ENCODE measurements at places on chromosomes 1 and 21.
A peak's percentile ranks its signal among the peaks of the same experiment; 100 is the strongest.

DNA sequence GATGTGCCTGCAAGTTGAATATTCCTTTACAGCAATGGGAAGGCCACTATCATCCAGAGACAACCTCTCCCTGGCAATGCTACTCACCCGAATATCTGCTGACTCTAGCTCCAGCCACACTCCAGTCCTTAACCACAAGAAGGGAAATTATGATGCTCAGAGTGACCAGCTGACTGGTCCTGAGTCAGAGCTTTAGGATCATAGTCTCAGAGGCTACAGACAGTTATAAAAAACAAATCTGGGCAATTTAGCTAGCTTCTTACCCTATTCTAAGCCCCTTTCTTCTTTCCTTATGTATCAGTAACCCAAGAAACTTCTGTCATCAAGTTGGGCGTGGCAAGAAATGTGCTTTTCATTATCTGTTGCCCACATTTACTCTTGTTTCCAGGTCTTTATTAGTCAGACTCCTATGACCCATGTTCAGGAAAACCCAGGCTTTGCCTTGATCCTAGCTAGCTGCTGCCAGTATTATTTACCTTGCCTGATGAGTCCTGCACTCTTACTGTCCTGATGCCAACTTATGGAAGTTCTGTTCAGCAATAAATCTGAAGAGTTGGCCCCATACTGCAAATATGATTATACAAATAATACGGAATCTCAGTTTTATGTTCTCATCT, 207.0 kb downstream of the TTLL7 start:
- peak; percentile 13 for DNase-seq

- no peak for DNase-seq
Observed at GRCh38 chr1:156692441-156692924, 12.9 kb downstream of the CRABP2 start.

DNA sequence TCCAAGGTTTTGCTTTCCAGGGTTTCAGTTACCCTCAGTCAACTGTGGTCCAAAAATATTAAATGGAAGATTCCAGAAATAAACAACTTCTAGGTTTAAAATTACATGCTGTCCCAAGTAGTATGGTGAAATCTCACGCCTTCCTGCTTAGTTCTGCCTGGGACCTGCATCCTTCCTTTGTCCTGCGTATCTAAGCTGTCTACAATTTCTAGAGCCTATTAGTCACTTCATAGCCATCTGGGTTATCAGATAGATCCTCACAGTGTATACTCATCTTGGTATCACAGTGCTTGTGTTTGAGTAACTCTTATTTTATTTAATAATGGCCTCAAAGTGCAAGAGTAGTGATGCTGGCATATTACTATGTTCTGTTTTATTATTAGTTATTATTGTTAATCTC, 157.7 kb downstream of the ROR1 start:
- no peak for DNase-seq

DNA sequence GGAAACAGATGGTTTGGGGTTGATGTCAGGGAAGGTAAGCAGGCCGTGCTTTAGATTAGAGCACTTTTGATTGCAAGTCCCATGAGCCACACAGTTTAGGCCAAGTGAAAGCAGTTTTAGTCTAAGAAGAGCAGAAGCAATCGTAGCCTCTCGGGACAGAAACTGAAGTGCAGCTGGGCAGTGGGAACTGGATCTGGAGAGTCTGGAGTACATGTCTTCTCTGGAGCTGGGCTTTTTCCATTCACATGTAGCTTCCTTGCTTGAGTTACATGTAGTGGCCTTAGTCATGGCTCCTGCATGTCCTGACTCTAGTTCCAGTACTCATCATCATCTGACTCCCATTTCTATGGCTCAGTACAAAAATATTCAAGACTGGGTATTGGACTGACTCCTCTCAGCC, 16.7 kb downstream of the CAMTA1 start:
- DNase-seq: no peak

GRCh38 chr1:214469290-214469689, 82.1 kb downstream of the PTPN14 start:
- DNase-seq: no peak

- no peak for DNase-seq
Observed at GRCh38 chr1:44802306-44803061, 2.3 kb downstream of the PLK3 start.

GRCh38 chr1:66182026-66182425, 351.9 kb upstream of the SGIP1 start:
- no peak for DNase-seq

GRCh38 chr1:150749720-150750311, 15.8 kb downstream of the CTSS start:
- no peak for DNase-seq

DNA sequence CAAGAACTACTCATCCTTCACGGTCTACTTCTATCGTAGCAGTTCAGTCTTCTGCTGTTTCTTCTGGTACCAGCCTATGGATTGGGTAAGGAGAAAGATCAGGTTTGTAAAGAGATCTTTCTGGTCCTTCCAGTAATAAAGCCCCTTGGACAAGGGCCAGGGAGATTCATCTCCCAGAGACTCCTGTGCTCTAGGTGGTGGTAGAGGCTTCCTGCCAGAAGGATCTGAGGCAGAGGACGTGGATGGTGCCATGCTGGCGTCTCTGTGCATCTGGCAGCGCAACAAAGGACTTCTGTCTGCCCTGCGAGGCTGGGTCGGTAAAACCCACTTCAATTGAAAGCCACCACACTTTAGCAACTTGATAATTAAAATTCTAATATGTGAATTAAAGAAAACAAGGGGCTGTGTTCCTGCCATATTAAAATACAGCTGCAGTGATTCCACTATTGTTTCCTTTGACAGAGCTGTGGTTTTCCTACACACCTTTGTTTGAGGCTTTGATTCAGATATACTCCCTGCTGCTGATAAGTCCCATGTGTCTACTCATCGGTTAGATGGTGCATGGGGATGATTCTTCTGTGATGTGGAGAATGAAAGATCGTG, 73.6 kb downstream of the ROR1 start:
- no peak for DNase-seq

DNA sequence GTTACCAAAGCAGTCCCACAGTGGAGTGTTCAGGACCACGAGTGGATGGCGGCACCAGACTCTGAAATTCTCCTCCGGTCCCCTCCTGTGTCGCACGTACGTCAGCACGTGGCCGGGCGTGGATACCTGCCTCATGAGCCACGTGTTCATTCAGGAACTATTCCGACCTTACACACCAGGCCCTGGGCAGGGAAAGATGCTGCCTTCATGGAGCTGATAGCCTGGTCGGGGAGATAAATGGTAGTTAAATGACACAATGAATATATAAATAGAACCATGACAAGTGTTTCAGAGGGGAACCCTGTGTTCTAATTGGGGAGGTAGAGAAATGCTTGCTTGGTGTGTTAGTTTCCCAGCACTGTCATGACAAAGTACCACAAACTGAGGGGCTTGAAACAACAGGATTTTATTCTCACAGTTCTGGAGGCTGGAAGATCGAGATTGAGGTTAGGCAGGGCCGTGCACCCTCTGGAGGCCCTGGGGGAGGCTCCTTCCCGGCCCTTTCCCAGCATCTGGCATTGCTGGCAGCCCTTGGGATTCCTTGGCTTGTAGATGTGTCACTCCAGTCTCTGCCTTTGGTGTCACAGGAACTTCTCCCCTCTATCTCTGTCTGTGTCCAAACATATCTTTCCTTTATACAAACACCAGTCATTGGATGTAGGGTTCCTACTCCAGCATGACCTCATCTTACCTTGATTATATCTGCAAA, 28.9 kb upstream of the GPR137B start:
- DNase-seq: no peak

DNA sequence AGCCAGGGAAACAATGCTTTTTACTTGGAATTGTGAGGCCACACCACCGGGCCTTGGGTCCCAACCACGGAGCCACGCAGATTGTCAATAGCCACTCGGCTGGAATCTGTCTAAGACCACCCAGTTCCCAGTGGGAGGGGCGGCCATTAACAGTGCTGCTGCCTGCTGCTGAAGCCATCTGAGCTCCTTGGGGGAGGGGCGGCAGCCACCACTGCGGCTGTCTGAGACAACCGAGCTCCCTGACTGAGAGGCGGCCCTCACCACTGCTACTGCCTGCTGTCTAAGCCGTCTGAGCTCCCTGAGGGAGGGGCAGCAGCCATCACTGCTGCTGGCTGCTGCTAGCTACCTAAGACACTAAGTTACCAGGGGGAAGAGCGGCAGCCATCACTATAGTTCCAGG, 64.3 kb downstream of the DMRTA2 start:
- DNase-seq: no peak

DNA sequence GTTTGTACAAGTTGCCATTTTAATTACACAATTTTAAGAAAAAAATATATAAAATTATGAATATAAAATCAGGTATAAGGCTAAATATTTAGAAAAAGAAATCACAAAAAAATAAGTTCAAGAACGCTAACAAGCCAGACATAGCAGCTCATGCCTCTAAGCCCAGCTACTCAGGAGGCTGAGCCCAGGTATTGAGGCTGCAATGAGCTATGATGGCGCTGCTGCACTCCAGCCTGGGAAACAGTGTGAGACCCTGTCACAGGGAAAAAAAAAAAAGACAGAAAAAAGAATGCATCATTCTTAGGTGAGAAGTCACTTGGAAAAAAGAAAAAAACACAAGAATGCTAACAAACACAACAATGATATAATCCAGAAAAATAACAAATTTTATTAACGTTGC, 112.3 kb upstream of the PRDX6 start:
- DNase-seq: no peak

GRCh38 chr1:113990961-113991360, 11.7 kb downstream of the OLFML3 start:
- DNase-seq: no peak

GRCh38 chr1:80918380-80918779, 882.4 kb upstream of the ADGRL2 start:
- no peak for DNase-seq

DNA sequence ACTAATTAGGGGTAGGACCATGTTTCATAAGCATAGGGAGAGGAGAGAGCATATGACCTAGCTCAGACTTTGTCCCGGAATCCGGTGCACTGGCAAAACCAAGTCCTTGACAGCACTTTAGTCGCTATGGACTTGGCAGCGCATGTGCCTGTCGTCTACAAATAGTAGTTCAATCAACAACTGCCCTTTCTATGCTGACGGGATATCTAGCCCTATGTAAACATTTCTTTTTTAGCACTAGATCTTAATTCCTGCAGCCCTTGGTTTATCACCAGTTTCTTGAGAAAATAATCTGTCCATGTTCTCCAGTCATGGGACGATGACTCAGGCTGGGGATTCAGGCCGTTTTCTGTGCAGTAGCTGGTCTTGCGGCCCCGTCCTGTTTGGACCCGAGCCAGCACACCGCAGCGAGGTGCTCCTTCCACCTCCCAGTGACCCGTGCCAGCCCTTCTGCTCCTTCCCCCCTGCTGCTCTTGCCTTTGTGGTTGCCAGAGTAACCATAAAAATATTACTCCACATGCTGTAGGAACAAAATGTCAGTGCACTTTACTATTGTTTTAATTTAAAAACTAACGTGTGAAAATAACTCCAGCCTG, 8.6 kb upstream of the MT1HL1 start:
- peak; percentile 62 for DNase-seq

DNA sequence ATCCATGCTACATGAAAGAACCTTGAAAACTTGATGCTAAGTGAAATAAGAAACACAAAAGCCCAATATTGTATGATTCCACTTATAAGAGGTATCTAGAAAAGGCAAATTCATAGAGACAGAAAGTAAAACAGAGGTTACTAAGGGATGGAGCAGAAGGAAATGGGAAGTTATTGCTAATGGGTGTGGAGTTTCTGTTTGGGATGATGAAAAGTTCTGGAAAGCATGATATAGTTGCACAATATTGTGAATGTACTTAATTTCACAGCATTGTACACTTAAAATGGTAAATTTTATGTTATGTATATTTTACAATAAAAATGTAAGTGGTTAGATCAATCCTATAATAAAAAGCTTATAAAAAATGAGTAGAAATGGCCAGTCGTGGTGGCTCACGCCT, 1.6 kb upstream of the NECAP2 start:
- DNase-seq: no peak

DNA sequence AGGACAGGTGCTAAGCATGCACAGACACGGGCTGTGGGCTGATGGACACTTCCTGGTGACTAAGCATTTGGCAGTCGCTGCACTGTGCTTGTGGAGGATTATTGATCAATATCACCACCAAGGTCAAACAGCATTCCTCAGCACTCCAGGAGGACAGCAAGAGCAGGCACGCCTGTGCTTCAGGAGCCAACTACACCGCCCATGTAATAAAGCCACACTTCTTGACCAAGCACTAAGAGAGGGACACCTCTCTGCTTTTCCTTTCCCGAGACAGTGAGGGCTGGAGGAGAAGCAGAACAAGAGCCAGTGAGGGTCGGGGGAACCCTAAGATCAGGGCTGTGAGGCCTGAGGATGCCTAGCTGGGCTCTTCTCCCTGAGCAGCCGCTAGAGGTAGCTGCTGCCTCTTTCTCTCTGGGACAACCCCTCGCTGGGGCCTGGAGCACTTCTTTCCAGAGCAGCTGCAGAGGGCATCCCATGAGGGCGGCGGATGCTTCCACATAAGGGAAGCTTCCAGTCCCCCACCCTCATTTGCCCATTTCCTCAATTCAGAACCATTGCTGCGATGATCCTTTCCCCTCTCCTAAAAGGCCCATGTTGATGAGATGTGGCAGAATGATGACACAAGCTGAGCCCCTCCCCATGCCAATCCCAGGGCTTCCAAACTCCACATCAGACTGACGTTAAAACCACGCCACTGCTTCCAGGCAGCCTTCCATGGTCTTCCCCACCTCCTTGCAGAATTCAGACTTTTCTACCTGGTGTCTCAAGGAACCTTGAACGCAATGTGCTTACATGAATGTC, 19.1 kb downstream of the RAB7B start:
- peak; percentile 60 for DNase-seq

- DNase-seq: no peak
Observed at GRCh38 chr1:6384962-6385361, 8.6 kb downstream of the ACOT7 start.

DNA sequence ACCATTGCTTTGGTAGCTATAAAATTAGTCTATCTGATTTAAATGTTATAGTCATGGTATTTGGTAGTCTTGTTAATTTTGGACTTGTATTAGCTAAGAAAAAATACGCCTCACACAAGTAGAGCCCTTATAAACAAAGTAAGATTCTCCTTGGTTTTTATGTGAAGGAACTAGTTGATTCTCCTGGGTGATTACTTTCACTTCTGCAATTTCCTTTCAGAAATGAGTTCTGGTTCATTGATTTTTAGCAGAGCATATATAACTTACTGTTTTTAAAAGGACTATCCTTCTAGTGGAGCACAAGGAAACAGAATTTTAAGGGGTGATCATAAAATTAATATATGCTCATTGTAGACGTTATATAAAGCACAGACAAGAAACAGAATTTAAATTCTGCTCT, 120.1 kb downstream of the BACH1 start:
- no peak for DNase-seq

DNA sequence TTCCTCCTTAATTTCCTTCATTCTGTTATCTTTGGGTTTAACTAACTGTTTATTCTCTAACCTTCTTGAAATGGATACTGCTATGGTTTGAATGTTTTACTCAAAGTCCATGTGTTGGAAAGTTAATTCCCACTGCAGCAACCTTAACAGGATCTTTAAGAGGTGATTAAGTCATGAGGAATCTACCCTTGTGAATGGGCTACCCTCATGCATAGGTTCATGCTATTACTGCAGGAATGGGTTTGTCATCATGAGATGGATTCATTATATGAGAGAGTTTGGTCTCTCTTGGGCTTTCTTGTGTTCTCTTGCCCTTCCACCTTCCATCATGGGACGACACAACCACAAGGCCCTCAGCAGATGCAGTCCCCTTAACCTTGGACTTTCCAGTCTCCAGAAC, 516.9 kb downstream of the ADGRL2 start:
- DNase-seq: peak; percentile 12

GRCh38 chr21:26041431-26042180, 129.0 kb downstream of the APP start:
- DNase-seq: no peak

GRCh38 chr1:89104147-89104546, 21.8 kb downstream of the GBP2 start:
- DNase-seq: no peak

GRCh38 chr1:226798427-226799411, 59.6 kb upstream of the ITPKB start:
- no peak for DNase-seq

All from H54 (cell line).